ENCODE measurements at places on chromosomes 1 and 21.

DNA sequence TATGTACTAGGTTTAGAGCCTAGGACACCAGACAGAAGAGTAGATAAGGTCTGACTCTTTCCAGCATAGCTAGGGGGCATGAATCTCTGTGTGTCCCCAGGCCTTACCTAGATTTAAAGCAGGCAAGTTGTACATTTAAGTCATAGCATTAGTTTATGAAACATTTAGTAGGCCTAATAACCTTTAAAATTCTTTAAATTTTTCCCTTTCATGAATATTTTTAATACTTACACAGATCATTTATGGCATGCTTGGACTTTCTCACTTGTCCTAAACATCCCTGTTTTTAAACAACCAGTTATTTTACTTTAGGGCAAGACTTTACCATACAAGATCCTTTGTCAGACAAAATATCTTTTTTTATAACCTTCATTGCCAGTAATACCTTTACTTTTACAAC, 258.4 kb upstream of the ZRANB2 start:
- DNase-seq = no peak

DNA sequence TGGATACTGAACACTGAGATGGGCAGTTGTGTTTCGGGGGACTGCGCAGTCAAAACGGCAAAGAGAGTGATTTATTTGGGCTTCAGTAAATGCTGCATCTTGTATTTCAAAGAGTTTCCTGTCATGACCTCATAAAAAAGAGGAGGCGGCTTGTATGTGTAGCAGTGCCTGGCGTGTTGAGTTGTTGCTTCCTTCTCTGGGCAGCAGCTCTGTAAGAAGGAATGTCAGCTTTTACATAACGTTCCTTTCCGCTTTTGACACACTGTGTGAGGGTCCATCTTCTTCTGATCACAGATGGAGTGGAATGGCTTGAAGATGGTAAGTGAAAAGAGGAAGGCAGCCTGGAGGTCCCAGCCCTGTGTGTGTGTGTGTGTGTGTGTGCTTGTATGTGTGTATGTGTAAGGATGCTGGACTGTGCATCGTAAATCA, 941 bp downstream of the ELAVL4 start:
- DNase-seq = peak; percentile 64

DNA sequence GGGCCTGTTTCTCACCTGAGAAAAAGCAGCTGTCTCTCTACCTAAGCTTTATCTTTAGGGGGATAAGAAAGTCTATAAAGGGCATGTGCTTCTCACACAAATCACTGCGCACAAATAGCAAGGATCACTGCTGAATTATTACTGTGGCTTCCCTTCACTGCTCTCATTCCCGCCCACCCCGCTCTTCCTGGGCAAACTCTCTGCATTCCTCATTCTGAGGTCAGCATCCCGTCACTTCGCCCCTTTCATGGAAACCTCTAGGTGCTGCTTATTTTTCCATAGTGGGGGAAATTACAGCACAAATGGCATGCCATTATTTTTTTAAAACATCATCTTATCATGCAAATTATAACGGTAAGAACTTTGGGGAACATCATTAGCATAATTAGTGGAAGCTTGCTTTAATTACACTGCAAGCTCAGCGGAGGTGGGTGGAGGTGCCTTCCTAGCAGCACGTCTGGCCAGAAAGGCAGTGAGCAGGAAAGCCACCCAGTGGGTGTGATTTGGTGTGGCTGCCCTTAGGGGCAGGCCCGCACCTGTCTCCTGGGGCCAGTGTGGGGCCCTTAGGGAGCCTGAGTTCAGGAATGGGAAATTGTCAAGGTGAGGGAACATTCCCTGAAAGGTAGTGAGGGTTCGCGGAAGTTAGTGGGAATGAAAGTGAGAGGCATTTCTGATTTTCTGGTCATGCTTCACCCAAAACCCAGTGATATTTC, 105.9 kb downstream of the LAMC2 start:
- DNase-seq = no peak

DNA sequence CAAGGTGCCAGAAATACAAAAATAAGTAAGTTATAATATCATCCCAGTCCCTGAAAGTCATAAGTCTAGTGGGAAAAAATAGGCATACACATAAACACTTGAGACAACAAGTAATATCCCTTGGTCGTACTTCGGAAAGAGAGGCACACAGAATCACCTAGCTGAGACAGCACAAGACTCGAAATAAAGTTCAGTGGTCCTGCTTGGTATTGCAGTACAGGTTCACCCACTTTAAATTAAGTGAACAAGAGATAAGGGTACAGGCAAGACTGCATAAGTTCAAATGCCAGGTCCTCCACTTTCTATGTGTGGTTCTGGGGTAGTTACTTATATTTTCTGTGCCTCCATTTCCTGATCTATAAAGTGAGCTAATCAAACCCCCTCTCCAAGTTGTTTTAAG, 47.6 kb downstream of the SEC16B start:
- no peak for DNase-seq

DNA sequence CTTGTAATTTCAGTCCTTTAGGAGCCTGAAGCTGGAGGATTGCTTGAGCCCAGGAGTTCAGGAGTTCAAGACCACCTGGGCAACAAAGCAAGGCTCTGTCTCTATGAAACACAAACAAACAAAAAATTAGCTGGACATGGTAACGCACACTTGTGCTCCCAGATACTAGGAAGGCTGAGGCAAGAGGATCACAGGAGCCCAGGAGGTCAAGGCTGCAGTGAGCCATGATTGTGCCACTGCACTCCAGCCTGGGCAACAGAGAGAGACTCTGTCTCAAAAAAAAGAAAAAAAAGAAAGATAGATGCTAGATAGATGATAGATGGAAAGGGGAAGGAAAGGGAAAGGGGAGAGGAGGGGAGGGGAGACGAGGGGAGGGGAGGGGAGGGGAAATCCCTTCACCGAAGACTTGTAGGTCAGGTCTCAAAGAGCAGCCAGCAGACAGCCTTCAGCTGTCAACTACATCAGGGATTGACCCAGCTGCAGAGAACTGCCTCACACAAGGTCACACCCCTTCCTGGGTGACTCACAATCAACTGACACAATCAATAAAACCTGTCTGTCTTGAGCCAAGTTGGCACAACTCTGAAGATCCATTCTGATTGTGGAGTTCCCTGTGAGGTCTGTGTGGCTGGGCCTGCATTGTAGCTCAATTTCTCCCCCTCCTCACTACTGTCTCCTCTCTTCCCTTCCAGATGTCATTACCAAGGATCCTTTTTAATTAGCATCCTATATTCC, 200.6 kb downstream of the RGS7 start:
- peak; percentile 51 for DNase-seq

GRCh38 chr1:168629466-168629865, 53.1 kb downstream of the XCL1 start:
- no peak for DNase-seq

DNA sequence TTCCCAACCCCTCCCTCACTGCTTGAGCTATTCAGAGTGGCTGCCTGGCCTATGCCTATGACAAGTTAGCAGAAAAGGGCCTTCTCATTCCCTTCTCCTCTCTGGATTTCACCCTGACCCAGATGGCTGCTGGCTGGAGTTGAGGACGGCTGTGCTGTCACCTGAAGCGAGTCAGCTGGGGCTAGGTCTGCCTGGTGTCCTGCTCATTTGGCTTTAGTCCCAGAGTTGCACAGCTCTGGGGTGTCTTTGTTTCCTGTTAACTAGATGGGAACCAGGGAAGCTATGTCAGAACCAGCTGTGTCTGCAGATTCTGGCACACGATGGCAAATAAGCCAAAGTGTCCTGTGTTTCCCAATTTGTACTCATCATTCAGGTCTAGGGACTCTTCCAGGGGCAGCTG, 52.9 kb downstream of the CNIH3 start:
- DNase-seq = peak; percentile 49

DNA sequence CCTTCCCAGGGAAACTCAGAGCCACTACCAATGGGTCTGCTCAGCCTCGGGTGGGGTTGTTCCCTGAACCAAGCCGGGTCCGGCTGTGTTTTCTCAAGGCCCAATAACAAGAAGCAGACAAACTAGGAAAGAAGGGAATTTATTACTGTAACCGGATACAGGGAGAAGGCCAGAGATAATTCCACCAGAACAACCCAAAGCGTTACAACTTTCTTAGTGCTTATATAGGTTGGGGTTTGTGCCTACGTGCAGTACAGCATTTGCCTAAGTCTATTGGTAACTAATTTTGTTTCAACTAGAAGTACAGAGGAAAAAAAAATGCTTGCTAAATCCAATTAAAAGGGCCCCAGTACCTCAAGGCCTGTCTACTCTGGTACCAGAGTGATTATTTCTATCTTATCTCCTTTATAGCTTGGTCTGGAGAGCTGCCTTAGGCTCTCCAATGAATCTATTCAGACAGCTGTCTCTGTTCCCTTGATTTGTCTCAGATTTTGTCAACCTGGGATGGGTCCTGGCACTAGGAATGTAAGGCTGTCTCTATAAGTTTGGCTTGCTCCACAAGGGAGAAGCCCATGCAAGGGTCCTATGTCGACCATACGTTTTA, 57.3 kb upstream of the CCDC190 start:
- DNase-seq = no peak

GRCh38 chr1:166933633-166934032, 41.7 kb downstream of the ILDR2 start:
- no peak for DNase-seq

DNA sequence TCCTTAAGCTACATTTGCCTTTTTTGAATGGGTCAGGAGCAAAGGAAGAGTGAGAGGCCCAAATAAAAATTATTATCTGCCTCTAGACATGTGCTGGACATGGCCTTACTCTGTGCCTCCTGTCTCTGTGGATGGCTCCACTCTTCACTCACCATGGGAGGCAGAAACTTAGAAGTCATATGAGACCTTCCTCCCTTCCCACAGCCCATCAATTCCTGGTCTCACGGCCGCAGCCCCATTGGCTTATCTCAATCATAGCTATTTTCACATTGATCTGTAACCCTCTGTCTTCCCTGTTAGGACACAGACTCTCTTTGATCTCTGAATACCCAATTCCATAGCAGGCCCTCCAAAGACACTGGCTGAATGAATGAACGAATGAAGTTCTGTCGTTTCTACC, 14.2 kb upstream of the ADORA1 start:
- DNase-seq = no peak

DNA sequence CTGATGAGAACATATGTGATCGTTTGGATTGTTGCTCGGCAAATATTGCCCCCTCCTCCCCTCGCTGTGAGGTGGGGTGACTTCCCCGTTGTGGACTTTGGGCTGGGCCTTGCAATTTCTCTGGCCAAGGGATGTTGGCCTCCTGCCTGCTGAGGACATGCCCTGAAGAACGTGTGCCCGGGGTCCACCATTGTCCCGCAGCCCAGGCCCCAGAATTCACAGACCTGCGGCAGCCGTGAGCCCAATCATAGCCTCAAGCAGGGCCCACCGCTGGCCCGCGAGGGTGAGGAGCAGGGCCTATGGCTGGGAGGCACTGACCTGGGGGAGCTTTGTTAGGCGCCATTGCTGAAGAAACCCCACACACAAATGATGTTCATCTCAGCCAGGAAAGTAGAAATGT, 58.3 kb upstream of the ACTRT2 start:
- no peak for DNase-seq

- DNase-seq = peak; percentile 8
Observed at GRCh38 chr1:114353262-114353661, 157.7 kb downstream of the TRIM33 start.

DNA sequence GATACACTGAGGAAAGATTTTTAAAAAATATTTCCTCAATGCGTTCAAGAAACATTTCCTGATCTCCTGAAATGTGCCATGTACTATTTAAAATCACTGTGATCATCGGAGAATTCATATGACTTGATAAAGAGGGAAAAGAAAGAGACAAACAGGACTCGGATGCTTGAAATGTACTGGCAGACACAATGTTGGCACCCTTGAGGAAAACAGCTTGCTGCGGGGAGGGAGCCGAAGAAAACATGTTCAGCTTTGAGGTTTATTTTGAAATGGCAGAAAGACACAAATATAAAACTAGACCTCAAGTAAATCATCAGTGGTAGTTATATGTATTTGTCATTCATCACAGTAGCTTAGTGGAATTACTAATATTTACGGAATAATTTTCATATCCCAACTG, 100.9 kb upstream of the BRINP3 start:
- DNase-seq = no peak

GRCh38 chr1:79969886-79970285, 963.4 kb upstream of the ADGRL4 start:
- no peak for DNase-seq

- no peak for DNase-seq
Observed at GRCh38 chr1:45437323-45437722, 53.6 kb downstream of the TESK2 start.

DNA sequence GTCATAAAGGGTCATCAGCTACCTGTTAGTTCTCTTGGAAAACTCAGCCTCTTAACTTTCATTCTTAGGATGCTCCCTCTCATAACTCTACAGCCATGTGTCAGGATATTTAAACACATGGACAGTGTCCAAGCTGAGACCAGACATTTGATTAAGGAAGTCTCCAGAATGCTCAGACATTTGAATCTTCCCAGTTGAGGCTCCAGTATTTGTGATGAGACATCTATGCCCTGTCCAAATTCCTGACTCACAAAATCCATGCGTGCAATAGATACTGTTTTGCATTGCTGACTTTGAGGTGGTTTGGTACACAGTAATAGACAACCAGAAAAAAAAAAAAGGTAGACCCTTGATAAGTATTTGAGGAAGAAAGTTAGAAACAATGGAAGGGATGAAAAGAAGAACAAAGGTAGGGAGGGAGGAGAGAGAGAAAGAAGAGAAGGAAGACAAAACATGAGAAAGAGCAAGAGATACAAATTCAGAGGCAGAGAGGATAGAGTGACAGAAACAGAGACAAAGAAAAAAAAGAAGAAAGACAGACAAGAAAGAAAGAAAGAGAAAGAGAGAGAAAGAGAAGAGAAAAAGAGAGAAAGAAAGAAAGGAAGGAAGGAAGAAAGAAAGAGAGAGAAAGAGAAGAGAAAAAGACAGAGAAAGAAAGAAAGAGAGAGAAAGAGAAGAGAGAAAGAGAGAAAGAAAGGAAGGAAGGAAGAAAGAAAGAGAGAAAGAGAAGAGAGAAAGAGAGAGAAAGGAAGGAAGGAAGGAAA, 275.5 kb upstream of the PRMT6 start:
- DNase-seq = no peak

GRCh38 chr1:8962812-8963530, 17.3 kb downstream of the CA6 start:
- no peak for DNase-seq

- no peak for DNase-seq
Observed at GRCh38 chr1:229420765-229421164, 13.1 kb downstream of the ACTA1 start.

DNA sequence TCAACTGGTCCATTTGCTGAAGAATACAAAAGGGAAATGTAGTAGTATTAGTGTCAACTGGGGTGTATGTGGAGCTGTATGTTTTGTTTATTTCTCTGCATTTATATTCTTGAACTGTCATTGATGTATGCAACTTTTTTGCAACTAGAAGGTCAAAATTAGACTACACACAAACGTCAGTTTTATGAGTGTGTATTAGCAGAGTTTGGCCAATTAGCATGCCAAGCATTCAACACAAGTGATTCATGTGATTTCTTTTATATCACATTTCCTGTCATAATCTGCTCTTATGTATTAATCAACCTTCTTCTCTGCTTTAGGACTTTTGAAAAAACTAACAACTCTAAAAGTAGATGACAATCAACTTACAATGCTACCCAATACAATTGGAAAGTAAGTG, 211.1 kb downstream of the LRRC40 start:
- DNase-seq = no peak

- no peak for DNase-seq
Observed at GRCh38 chr1:27668121-27668807, 3.7 kb downstream of the IFI6 start.

All from NCI-H774 (cell line).